Endodermal cell (in vitro differentiated cells): ENCODE measurements at places on chromosomes 12 and 14. TPM values are rescaled to one million over a fixed set of nuclear protein-coding genes. Genes with fewer than 3 reads are reported as not detected.

DNA sequence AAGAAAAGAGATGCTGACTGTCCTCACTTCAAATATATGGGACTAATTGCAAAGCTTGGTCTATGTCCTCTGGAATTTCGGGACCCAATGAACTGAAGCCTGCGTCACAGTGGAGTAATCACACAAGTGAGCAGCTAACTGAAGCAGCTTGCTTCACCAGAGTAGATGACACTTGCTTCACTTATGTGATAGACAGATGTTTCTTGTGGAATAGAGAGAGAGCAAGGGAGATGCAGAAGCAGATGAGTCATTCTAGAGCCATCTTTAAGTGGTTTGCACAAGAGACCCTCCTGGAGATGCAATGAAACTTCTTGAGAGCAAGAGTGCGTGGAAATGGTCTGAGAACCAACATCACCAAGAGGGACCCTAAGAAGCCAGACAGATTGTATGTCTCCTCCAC is 1537.1 kb upstream of the FLRT2 start:
- no peak overlapping the region for H3K27ac ChIP-seq
- H3K36me3 ChIP-seq, result no peaks in the 10 kb centered on the region
- H3K4me3 ChIP-seq, result no peak overlapping the region

DNA sequence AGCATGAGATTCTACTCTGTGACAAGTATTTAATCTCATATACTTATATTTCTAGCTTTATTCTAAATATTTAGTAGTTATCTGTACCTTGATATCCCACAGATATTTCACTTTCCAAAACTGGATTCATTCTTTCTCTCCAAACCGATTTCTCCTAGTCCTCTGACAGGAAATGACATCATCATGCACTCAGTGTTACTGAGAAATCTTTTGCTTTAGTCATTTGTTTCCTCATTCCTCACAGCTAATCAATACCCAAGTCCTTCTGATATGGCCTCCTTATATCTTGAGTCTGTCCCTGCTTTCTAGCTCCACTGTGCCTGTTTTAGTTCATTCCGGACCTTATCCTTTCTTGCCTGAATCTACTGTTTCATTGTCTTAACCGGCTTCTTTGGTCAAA is 39.4 kb upstream of the E2F7 start:
- H3K4me1 ChIP-seq, result no peaks in the 10 kb centered on the region
- DNase-seq, result no peak
- no peaks in the 10 kb centered on the region for H3K36me3 ChIP-seq
- no peaks in the 10 kb centered on the region for H3K27me3 ChIP-seq
- no peak overlapping the region for H3K27ac ChIP-seq

GRCh38 chr12:114172135-114172534 is 206.0 kb upstream of the RBM19 start:
- H3K4me3 ChIP-seq, result no peak overlapping the region
- no peaks in the 10 kb centered on the region for H3K36me3 ChIP-seq
- no peak for DNase-seq
- H3K27me3 ChIP-seq, result peaks cover 46% of the 10 kb centered on the region
- no peak overlapping the region for H3K27ac ChIP-seq

- no peak overlapping the region for H3K27ac ChIP-seq
- H3K27me3 ChIP-seq, result no peaks in the 10 kb centered on the region
- DNase-seq, result peak; percentile 87
- peaks cover 4% of the 10 kb centered on the region for H3K4me1 ChIP-seq
- H3K36me3 ChIP-seq, result peaks cover 7% of the 10 kb centered on the region
These were observed 8.9 kb downstream of the ISCA2 start for GRCh38 chr14:74502236-74503019.

- peaks cover 16% of the 10 kb centered on the region for H3K27me3 ChIP-seq
- peak overlapping the region; percentile 84 for H3K4me3 ChIP-seq
- DNase-seq, result peak; percentile 92
- H3K36me3 ChIP-seq, result peaks cover 4% of the 10 kb centered on the region
These were observed 1.4 kb downstream of the FIGNL2 start for GRCh38 chr12:51846911-51847642.

- H3K27me3 ChIP-seq, result no peaks in the 10 kb centered on the region
- H3K4me1 ChIP-seq, result no peaks in the 10 kb centered on the region
- H3K27ac ChIP-seq, result peak overlapping the region; percentile 93
These were observed 75.9 kb downstream of the BBS10 start for GRCh38 chr12:76272287-76272686.

DNA sequence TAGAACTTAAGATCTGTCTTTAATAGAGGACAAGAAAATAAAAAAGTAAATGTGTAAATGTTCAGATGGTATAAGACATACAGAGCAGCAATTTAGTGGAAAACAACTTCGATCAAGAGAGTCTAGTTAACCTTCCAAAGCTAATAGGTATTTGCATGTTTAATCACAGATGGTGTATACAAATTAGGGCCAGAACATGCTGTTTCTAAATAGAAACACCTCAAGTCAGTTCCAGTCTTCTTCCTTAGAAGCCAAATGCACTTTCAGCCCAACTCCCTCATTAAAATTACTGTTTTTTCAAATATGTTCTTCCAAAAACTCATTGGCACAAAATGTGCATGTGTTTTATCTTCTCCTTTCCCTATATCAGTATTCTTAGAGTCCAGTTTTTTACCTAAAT is 604.4 kb downstream of the SLC6A15 start:
- H3K4me1 ChIP-seq, result no peaks in the 10 kb centered on the region
- H3K27ac ChIP-seq, result no peak overlapping the region
- no peaks in the 10 kb centered on the region for H3K27me3 ChIP-seq
- H3K4me3 ChIP-seq, result no peak overlapping the region
- no peaks in the 10 kb centered on the region for H3K36me3 ChIP-seq

The MMP19 gene
- total RNA-seq, result 2.1 TPM in 2 replicates

The OR5AU1 gene
- not detected in 2 replicates for total RNA-seq

The SIRT4 gene
- total RNA-seq, result 2.2 to 6.5 TPM (median 2.3 TPM) in 3 replicates

The PTGDR gene
- total RNA-seq, result 0.09 TPM in 1 of 2 replicates, not detected in the other

The BCL2L14 gene
- 4.4 to 6.2 TPM (median 5.4 TPM) in 3 replicates for total RNA-seq
